ENCODE measurements at places on chromosomes 2 and 18.

DNA sequence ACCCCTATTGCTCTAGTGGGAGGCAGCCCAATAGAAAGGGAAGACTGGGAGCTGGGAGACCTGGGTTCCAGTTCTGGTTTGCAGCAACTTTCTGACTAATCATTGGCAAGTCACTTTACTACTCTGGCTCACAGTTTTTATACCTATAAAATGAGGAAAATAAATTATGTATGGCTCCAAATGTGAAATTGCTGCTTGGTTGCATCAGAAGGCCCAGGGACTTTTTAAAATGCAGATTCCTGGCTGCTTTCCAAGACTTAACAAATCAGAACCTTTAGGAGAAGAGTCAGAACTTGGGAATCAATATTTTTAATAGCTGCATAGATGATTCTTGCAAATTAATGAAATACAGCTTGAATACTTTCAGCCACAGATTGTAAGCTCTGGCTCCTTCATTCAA is 943.9 kb downstream of the EPHA4 start:
- DNase-seq = no peak

GRCh38 chr18:25423267-25423666 is 71.3 kb upstream of the ZNF521 start:
- DNase-seq = no peak

- DNase-seq = no peak
Observed at GRCh38 chr18:55385770-55386169, 202.2 kb downstream of the TCF4 start.

GRCh38 chr2:211503198-211503597 is 946.8 kb downstream of the CPS1 start:
- no peak for DNase-seq

- DNase-seq = no peak
Observed at GRCh38 chr2:197210430-197210829, 100.2 kb downstream of the ANKRD44 start.

Measured in skin of body (tissue), 3 donors.